ENCODE measurements at places on chromosomes 5 and 9.
A peak's percentile ranks its signal among the peaks of the same experiment; 100 is the strongest.

- peak; percentile 97 for DNase-seq
These were observed 12.3 kb downstream of the ITGA1 start for GRCh38 chr5:52799983-52800393.

GRCh38 chr5:96026406-96027041 is 64.9 kb upstream of the ELL2 start:
- DNase-seq = no peak

DNA sequence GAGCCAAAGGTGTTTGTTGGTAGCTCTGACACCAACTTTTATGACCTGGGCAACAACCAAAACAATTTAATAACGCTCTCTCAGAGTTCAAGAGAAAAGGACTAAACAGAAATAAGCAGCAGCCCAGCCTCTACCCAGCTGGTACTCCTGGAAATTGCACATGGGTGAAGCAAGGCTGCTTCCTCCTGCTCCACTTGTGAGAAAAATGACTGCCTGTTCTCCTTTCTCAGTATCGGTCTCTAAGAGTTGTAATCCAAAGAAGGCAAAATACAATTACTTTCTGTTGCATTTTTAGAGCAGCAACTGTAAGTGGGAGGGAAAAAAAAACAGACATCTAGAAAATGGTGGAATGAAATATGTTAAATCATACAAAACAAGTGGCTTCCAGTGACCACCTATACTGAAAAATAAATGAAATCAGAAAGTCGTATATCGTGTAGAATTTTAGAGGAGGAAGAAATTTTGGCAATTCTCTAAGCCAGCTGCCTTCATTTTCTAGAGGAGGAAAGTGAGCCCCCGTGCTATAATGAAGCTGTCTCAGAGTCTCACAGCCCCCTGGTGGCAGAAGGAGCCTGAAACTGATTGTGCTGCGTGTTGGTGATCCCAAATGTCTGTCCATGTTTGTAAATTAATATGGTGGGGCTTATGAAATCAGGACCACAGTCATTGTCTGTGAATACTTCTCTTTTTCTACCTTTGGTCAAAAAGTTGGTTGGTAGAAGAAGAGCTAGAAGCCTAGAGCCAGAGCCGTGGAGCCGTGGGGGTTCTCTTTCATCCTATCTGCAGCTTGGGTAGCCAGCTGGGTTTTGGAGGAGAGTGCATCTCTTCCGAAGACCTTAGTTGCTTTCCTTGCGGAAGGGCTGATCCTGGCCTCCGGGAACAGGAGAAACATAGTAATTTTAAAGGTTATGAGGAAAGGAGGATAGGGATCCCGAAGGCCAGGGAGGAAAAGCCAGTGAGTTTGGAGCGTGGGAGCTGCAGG is 139.9 kb downstream of the PIP5K1B start:
- DNase-seq = peak; percentile 81

DNA sequence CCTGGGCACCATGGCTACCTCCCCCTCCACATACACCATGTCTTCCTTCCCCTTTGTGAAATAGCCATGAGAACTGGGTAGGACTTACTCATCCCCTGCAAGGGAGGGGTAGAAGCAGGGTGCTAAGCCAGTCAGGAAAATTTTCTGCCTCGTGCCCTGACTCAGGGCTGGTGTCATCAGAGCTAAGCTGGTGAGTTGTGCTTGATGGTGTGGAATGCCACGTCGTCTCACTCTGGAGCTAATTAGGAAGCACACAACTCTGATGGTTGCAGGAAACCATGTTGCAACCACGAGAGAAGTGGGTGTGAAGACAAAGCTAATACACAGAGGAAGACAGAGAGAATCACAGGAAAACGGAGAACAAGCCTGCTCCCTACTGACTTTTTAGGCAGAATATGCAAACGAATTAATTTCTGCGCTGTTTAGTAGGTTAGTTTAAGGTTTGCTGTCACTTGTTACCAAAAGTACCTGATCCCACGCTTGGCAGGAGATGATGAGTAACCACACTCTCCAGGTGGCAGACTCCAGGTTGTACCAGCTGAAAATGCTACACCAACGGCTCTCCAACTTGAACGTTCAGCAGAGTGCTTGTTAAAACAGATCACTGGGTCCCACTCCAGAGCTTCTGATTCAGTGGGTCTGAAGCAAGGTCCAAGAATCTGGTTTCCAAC is 54.5 kb downstream of the STK10 start:
- DNase-seq = peak; percentile 97

DNA sequence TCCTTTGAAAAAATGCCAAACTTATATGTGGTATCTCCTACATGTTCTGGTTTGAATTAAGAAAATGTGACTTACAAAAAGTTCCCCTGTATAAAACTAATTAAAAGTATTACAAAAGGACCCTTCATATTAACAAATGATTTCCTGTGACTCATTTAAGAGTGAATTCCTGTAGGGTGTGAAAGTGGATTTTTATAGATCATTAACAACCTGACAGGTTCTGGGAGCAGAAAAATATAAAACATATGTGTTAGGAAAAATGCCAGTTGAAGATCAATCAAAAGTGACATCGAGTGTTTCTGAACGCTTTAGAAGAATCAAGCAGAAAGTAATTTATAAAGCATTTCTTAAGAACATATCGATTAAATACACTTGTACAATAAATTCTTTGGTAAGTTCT is 35.5 kb downstream of the CAMK4 start:
- DNase-seq = no peak

DNA sequence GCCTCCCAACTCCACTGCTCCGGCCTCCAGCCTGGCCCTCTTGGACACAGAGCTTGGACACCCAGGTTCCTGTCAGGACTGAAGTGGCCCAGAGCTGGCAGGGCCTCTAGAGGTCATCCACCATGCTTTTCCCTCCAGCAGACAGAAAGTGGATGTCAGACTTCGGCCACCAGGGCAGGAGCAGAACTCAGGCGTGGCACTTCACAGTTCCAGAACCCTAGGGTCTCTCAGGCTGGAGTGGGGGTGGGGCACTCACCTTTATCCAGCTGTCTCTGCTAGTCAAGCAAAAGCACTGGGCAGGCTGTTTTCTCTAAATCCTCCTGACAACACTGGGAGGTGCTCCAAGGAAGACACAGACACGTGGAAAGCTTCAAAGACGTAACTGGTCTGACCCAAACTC is 35.6 kb upstream of the N4BP3 start:
- no peak for DNase-seq

DNA sequence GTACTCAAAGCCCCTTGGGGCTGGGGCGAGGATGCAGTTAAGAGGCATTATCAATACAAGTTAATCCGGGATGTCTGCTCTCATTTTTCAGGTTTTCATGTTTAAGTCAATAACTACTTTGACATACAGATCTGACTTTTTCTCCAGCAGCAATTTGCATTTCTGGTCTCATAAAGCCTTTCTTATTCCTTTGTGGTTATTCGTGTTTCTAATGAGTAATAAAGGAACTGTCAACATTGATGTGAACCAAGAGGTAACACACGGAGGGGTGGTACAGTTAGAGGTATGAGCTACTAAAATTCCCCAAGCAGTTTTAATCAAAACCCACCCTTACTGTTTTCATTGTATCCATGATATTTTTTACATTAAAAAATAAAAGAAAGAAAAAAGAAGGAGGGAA is 138.0 kb upstream of the NFIB start:
- DNase-seq = no peak

DNA sequence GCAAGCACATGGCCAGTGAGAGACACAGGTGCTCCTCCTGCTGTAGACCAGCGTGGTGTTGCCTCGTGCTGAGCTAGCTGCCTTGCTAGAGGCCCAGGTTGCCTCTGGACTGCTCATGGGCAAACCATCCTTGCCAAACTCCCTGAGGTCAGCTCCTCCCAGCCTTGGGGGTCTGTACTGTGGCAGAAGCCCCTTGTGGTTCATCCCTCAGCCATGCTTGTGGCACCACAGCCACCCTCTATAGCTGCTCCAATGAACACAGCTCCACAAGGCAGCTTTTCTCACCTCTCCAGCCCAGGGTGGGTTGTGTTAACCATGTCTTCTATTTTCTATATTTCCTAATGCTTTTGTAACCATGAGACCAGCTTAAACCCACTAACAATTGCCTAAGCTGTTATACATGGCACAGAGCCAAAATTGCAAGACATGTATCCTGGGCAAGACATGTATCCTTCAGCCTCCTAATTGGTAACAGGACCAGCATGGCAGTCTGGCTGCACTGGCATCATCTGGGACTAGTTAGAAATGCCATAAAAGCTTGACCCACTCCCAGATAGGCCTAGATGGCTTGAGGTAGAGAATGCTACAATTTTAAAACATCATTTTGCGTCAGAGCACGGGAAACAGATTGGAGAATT is 183.1 kb upstream of the S1PR3 start:
- peak; percentile 33 for DNase-seq

- no peak for DNase-seq
These were observed 20.1 kb downstream of the NKD2 start for GRCh38 chr5:1028481-1029281.
